CD4-positive, CD25-positive, alpha-beta regulatory T cell (primary cell): ENCODE measurements at places on chromosomes 4 and X.

DNA sequence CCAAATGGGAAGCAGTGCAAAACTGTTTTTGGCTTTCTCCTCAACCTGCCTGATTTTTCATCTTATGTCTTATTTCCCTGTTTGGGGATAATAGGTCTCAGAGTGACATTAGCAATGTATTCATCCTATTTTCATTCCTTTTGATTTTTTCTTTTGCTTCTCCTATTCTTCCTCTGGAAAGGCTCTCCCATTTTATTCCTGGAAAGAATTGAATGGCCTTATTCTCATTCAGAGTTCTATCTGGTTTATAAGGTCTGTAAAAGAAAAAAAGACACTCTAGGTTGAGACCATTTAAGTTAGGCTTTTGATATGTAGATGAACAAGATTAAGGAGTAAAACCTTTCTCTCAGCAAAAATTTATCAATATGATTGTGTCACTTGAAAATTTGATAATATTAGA is 27.8 kb upstream of the ALB start:
- no peak overlapping the region for H3K27ac ChIP-seq
- no peaks in the 10 kb centered on the region for H3K4me1 ChIP-seq
- no peak for DNase-seq
- H3K4me3 ChIP-seq: no peak overlapping the region
- H3K27me3 ChIP-seq: no peaks in the 10 kb centered on the region

GRCh38 chrX:95290455-95290854 is 1394.2 kb upstream of the DIAPH2 start:
- DNase-seq: no peak
- no peak overlapping the region for H3K4me3 ChIP-seq
- H3K27me3 ChIP-seq: no peaks in the 10 kb centered on the region

DNA sequence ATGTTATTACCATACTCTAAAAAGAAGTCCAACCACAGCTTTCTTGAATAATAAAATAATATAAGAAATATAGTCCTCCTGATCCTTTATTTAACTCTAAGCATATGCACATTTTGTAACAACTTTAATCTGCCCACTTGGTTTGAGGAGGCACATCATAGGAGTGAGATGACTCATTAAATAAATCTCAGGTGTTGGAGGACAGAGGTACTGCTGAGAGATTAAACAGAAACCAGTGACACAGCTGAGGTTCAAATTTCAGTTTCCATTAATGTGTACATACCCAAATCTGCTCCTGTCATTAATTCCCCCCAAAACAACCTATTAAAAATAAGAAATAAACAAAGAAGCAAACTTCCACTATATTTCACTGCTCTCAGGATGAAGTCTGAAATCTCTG is 211.0 kb downstream of the KCTD8 start:
- H3K36me3 ChIP-seq: no peaks in the 10 kb centered on the region
- H3K4me3 ChIP-seq: no peak overlapping the region
- DNase-seq: no peak
- no peaks in the 10 kb centered on the region for H3K27me3 ChIP-seq

DNA sequence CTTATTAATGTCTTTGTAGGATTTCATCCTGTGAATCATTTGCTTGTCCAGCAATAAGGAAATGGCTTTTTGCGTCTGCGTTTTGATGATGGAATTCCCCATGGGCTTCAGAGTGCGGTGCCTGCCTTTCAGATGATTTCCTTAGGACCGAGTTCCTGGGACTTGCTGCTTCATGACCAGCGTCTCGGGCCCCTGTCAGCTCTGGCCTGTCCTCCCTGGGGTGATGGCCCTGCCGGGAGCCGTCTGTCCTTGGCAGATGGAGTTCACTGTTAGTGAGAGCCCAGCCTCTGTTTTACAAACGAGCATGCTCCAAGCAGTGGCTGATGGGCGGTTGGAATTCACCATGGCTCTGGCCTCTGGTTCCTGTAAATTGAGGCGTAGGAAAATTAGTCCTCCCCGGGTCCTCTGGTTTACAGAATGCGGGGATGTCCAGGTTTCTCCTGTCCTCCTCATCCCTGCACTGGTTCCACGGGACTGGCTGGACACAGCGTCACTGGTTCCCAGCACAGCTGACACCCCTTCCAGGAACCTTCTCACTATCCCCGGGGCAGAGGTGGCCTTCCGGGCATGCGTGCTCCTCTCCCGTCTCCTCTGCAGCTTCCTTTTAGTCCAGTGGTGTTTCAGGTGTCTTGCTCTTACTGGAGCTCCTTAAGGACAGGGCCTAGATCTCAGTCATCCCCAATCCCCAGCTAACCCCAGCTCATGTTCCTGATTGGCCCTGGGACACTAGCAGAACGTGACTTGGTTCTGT is 34.9 kb downstream of the TBC1D14 start:
- H3K27me3 ChIP-seq: no peaks in the 10 kb centered on the region
- peaks cover 4% of the 10 kb centered on the region for H3K36me3 ChIP-seq
- no peak for DNase-seq
- H3K4me3 ChIP-seq: no peak overlapping the region
- peak overlapping the region; percentile 73 for H3K27ac ChIP-seq

GRCh38 chrX:54540289-54540688 is 10.3 kb downstream of the GNL3L start:
- H3K36me3 ChIP-seq: peaks cover 54% of the 10 kb centered on the region
- DNase-seq: no peak
- H3K4me1 ChIP-seq: no peaks in the 10 kb centered on the region

DNA sequence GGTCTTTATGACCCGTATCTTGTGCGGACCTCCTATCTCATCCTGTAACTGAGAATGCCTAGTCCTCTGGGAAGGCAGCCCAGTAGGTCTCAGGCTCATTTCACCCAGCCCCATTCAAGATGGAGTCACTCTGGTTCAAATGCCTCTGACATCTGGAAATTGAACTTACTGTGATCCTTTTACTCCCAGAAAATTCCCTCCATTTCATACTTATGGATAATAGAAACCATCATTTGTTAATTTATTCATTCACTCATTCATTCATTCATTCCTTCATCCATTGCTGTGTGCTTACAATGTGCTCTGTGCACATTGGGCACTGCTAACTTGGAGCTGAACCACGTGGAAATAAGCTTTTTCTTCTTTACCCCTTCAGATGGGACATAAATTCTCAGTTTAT is 9.2 kb upstream of the ATP6AP2 start:
- no peak overlapping the region for H3K4me3 ChIP-seq
- H3K27me3 ChIP-seq: no peaks in the 10 kb centered on the region
- no peak overlapping the region for H3K27ac ChIP-seq
- no peaks in the 10 kb centered on the region for H3K4me1 ChIP-seq
- no peak for DNase-seq
